ENCODE measurements at places on chromosomes 12 and 14. TPM values are rescaled to one million over a fixed set of nuclear protein-coding genes. Genes with fewer than 3 reads are reported as not detected.

The SDSL gene
- polyA plus RNA-seq: 16.2 TPM

The SDR9C7 gene
- 0.16 TPM for polyA plus RNA-seq

The ZCCHC8 gene
- 34.3 TPM for polyA plus RNA-seq

- no peak for DNase-seq
These were observed 3.7 kb downstream of the HIF1A start for GRCh38 chr14:61699027-61699426.

The C3AR1 gene
- 3.5 TPM for polyA plus RNA-seq

DNA sequence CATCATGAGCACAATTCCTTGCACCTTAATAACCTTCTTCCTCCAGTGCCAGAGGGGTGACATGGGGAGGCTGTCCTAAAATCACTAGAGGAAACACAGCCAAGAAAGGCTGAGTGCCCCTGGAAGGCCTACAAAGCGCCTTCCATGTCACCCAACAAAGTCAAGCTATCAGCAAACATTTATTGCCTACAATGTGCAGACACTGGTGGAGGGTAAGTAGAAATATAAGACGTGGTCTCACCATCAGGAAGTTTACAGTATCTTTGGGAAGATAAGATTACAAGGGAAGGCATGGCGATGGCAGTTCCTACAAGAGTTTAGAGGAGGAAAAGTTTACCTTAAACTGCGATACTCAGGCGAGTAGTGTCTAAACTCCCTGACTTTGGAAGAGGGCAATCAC lies 27.9 kb downstream of the DMAC2L start:
- DNase-seq: no peak

- no peak for DNase-seq
These were observed 10.5 kb downstream of the SERPINA6 start for GRCh38 chr14:94312481-94313246.

The WNT1 gene
- polyA plus RNA-seq: not detected

The OAS2 gene
- 5.4 TPM for polyA plus RNA-seq

GRCh38 chr14:103887557-103888115 lies 40.3 kb upstream of the PPP1R13B start:
- no peak for DNase-seq

The MIP gene
- polyA plus RNA-seq: not detected

The USP44 gene
- polyA plus RNA-seq: 2.9 TPM

- no peak for DNase-seq
These were observed 15.3 kb downstream of the CCDC88C start for GRCh38 chr14:91402348-91402747.

GRCh38 chr12:52395761-52396434 lies 10.2 kb downstream of the KRT82 start:
- DNase-seq: no peak

DNA sequence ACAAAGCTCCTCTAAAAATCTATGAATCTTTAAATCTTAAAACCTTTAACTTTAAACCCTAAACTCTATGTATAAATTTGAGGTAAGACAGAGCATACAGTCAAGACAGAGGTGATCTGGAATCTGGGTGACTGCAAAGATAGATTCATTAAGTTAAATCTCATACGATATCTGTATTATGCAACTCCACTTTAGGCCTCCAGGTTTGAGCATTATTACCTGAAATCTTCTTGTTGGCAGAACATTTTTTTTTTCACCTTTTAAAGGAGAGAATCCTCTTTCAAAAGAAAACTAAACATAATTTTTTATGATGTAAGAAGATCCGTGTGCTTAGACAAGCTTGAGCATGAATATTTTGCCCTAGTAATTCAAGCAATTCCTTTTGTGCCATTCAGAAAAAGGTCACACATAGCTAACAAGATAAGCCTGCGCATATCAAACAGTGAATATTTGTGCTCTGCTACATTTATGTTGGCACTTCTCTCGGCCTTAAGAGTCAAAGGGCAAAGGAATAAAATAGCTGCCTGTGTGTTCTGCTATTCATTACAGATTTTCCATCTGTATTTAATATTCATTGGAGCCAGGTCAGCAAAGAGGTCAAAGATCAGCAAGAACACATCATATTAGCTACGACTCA lies 163.3 kb downstream of the TMTC3 start:
- DNase-seq: no peak

GRCh38 chr12:64221651-64222008 lies 466 bp downstream of the KICS2 start:
- peak; percentile 84 for DNase-seq

The PTHLH gene
- polyA plus RNA-seq: 1.4 TPM

- no peak for DNase-seq
These were observed 1.4 kb upstream of the PCED1B start for GRCh38 chr12:47078086-47078395.

DNA sequence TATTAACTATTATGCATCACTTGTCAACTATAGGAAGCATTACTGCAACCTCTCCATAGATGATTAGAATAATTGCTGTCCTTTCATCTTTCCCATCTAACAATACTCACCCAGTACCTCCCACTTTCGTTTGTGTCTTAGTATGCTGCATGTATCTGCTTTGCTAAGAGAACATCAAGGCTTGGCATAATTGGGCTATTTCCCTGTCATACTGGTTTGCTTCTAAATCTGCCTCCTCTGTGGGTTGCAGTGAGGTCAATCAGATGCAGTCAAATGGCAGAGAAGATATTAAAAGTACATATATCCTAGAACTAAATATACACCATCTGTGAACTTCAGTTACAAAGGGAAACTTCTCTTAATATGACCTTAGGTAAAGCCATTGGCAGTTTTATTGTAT lies 710.8 kb downstream of the DIO2 start:
- no peak for DNase-seq

GRCh38 chr14:77559381-77559780 lies 57.1 kb downstream of the SPTLC2 start:
- DNase-seq: no peak

GRCh38 chr12:132761032-132761920 lies at the start of gene ANKLE2:
Gene ANKLE2, minus strand, starts transcription at chr12:132761832. Its CDS starts 34 bp downstream, at chr12:132761798.
- DNase-seq: no peak

DNA sequence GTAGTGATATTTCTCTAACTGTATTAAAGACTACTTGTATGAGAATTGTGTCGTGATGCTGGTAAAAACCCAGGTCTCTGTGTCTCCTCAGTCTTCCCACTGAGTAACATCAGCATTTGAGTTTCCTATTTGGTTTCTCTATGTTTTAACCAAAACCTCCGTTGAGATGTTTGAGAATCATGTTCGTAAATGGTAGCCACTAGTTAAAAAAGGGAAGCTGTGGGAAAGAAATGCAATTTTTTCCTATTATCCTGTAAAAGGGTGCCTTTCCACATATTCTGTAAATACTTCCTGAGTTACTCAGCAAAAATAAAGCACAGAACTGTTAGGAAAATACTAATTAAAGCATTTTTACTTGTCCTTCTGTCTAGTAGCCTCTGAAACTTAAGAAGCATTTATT lies 7.0 kb downstream of the CLEC1B start:
- DNase-seq: no peak

DNA sequence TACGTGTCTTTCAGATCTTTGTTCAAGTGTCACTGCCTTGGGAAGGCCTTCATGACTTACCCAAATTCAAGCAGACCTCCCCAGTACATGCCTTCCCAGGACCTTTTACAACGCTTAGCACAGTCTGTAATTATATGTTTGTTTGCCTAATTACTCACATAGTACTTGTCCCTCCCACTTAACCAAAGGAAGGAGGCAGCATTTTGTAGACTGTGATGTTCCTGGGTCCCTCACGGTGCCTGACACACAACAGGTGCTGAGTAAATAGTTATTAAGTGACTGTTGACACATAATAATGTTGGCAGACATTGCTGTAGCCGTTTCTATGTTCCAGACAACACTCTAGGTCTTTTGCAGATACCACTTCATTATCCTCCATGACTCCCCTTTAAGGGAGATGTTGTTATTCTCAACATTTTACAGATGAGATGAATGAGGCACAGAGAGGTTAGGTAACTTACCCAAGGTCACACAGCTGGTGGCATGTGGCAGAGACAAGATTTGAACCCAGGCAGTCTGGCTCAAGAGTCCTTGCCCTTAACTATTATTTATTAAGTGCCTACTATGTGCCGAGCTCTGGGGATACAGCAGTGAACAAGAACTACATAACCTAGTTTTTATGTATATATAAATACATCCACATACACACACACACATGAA lies 130.7 kb downstream of the PHETA1 start:
- DNase-seq: no peak

- peak; percentile 97 for DNase-seq
These were observed at the start of gene ORAI1 for GRCh38 chr12:121626087-121626852. Gene ORAI1, plus strand, starts transcription at chr12:121626530.

- no peak for DNase-seq
These were observed 32.5 kb upstream of the PLEKHG6 start for GRCh38 chr12:6277982-6278438.

GRCh38 chr12:47742253-47742825 lies 16.3 kb downstream of the RAPGEF3 start:
- DNase-seq: no peak

GRCh38 chr14:75198291-75198933 lies 22.0 kb upstream of the TMED10 start:
- DNase-seq: peak; percentile 62

Data from renal pelvis (tissue), 12 donors.